Esophagus muscularis mucosa (tissue), 4 donors: ENCODE measurements at places on chromosomes 7 and 10. TPM values are rescaled to one million over a fixed set of nuclear protein-coding genes. Genes with fewer than 3 reads are reported as not detected.

CALHM3 gene
- not detected for total RNA-seq

UBE3C gene
- total RNA-seq: 85.6 TPM

- H3K4me1 ChIP-seq: no peaks in the 10 kb centered on the region
- H3K27ac ChIP-seq: no peak overlapping the region
- no peaks in the 10 kb centered on the region for H3K27me3 ChIP-seq
- no peak overlapping the region for H3K4me3 ChIP-seq
Observed at GRCh38 chr10:52212062-52212461, 102.0 kb upstream of the DKK1 start.

GRCh38 chr10:114874827-114875411 lies 53.3 kb downstream of the FHIP2A start:
- no peaks in the 10 kb centered on the region for H3K27me3 ChIP-seq
- no peak for DNase-seq
- peaks cover 16% of the 10 kb centered on the region for H3K4me1 ChIP-seq
- no peaks in the 10 kb centered on the region for H3K36me3 ChIP-seq
- H3K4me3 ChIP-seq: no peak overlapping the region
- H3K27ac ChIP-seq: no peak overlapping the region

DNA sequence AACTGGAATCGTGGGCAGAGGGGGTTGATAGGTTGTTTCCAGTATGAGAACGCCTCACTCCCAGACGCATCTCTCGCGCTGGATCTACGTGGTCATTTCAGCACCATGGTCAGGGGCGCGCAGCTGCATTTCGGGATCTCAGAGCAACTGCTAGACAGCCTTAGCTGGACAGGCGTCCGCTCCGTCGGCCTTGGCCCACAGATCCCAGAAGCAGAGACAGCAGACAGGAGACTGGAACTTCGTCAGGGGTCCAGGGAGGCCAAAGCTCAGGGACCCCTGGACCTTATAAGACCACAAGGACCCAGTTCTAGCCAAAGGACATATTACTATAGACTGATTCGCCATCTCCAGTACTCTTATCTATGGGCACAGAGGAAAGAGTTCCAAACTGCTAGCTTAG lies 5.3 kb downstream of the NEUROG3 start:
- no peaks in the 10 kb centered on the region for H3K36me3 ChIP-seq
- no peak for DNase-seq
- peaks cover 38% of the 10 kb centered on the region for H3K27me3 ChIP-seq
- H3K4me3 ChIP-seq: no peak overlapping the region
- no peak overlapping the region for H3K27ac ChIP-seq

ARF5 gene
- total RNA-seq: 117 TPM

DNA sequence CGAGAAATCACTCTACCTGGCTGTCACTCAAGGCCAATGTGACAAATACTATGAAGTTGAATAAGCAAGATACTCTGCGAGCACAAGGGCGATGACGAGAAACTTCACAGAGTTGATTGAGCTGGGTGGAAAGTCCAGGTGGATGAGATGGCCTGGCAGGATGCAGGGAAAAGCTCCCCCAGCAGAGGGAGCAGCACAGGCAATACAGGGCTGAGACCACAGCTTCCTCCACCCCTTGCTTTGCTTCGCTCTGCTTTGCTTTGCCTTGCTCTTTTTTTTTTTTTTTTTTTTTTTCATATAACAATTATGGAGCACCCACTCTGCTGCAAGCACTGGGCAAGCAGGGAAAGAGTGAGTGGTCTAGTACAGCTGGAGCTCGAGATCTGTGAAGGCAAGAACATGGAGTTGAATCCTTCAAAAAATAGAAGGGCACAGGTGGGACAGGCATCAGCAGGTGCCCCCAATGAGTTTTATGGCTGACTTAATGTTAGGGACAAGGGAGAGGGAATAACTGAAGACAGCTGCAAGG lies 88.3 kb downstream of the CABCOCO1 start:
- peaks cover 47% of the 10 kb centered on the region for H3K4me1 ChIP-seq
- no peaks in the 10 kb centered on the region for H3K36me3 ChIP-seq
- H3K27me3 ChIP-seq: no peaks in the 10 kb centered on the region
- no peak overlapping the region for H3K4me3 ChIP-seq
- no peak overlapping the region for H3K27ac ChIP-seq

HKDC1 gene
- total RNA-seq: 0.06 TPM

- peaks cover 4% of the 10 kb centered on the region for H3K27me3 ChIP-seq
- H3K27ac ChIP-seq: no peak overlapping the region
- DNase-seq: no peak
- no peaks in the 10 kb centered on the region for H3K36me3 ChIP-seq
Observed at GRCh38 chr7:50303335-50304128, 984 bp upstream of the IKZF1 start.

DNA sequence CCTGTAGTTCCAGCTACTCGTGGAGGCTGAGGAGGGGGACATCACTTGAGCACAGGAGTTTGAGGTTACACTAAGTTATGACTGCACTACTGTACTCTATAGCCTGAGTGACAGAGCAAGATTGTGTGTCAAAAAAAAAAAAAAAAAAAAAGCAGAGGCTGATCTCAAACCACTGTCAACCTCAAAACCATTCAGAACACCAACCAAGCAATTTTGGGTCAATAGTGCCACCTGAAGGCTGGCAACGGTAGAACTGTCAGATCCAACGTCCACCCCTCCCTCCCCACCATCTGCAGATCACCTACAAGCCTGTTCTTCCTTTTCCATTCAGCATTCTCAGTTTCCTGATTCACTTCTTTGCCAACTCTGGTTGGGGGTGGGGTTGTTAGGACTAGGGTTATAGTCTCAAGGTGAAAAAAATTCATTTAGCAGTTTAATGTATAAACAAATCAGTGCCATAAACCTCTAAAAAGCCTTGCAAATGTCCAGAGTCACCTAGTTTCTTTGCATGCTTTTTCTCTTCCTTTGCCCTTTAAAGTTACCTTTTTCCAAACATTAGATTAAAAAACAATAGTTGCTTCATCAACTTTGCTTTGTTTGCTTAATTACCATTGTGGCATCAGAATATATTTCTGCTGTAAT lies 2.6 kb downstream of the MRPS33 start:
- no peak overlapping the region for H3K4me3 ChIP-seq
- DNase-seq: no peak
- H3K27me3 ChIP-seq: no peaks in the 10 kb centered on the region
- peaks cover 24% of the 10 kb centered on the region for H3K4me1 ChIP-seq
- peaks cover 30% of the 10 kb centered on the region for H3K36me3 ChIP-seq

TFR2 gene
- total RNA-seq: not detected

- peaks cover 55% of the 10 kb centered on the region for H3K4me1 ChIP-seq
- peak overlapping the region; percentile 70 for H3K27ac ChIP-seq
- H3K36me3 ChIP-seq: no peaks in the 10 kb centered on the region
- DNase-seq: no peak
Observed at GRCh38 chr7:25663877-25664276, 435.6 kb upstream of the NPVF start.

GRCh38 chr10:69911613-69912528 lies 110.2 kb downstream of the COL13A1 start:
- H3K27ac ChIP-seq: peak overlapping the region; percentile 70
- no peaks in the 10 kb centered on the region for H3K36me3 ChIP-seq
- DNase-seq: no peak
- no peaks in the 10 kb centered on the region for H3K27me3 ChIP-seq
- no peak overlapping the region for H3K4me3 ChIP-seq

GRCh38 chr7:2820508-2820934 lies 23.6 kb downstream of the GNA12 start:
- H3K36me3 ChIP-seq: no peaks in the 10 kb centered on the region
- DNase-seq: no peak
- H3K4me1 ChIP-seq: peaks cover 82% of the 10 kb centered on the region
- H3K27ac ChIP-seq: peak overlapping the region; percentile 62
- H3K27me3 ChIP-seq: no peaks in the 10 kb centered on the region

SEM1 gene
- total RNA-seq: 25.7 TPM

- no peak overlapping the region for H3K4me3 ChIP-seq
- no peak overlapping the region for H3K27ac ChIP-seq
- H3K36me3 ChIP-seq: no peaks in the 10 kb centered on the region
- H3K4me1 ChIP-seq: peaks cover 4% of the 10 kb centered on the region
Observed at GRCh38 chr10:43891241-43891640, 242.6 kb upstream of the ZNF32 start.

DNA sequence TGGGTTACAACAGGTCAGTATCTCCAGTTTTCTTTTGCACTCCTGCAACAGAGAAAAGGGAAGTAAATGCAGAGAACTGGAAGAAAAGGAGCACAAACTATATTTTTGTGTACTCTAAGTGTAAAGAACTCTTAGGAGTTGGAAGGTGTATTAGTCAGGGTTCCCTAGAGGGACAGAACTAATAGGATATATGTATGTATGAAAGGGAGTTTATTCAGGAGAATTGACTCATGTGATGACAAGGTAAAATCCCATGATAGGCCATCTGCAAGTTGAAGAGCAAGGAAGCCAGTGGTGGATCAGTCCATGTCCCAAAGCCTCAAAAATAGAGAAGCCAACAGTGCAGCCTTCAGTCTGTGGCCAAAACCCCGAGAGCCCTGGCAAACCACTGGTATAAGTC lies 22.6 kb upstream of the RAB18 start:
- no peaks in the 10 kb centered on the region for H3K27me3 ChIP-seq
- no peak for DNase-seq
- no peaks in the 10 kb centered on the region for H3K36me3 ChIP-seq
- H3K27ac ChIP-seq: no peak overlapping the region
- no peak overlapping the region for H3K4me3 ChIP-seq
- H3K4me1 ChIP-seq: peaks cover 7% of the 10 kb centered on the region

GRCh38 chr7:47535035-47535703 lies 46.7 kb downstream of the TNS3 start:
- no peaks in the 10 kb centered on the region for H3K27me3 ChIP-seq
- DNase-seq: no peak
- no peaks in the 10 kb centered on the region for H3K36me3 ChIP-seq

DNA sequence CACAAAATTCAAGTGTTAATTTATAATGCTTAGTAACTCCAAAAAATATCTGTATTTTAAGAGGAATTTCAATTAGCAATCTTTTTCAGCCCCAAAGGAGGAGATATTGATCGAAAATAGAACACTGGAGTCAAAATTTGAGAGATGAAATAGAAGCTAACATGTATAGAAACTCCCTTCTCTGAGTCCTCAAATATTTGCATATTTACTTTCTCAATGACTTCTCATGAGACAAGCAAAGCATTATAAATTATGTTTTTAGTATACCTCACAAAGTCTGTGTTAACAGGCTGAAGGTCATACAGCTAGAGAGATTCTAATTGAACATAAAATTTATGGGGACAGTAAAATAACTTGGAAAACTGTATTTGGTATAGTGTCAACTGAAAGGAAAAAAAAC lies 260.5 kb downstream of the GPAM start:
- DNase-seq: no peak
- no peak overlapping the region for H3K27ac ChIP-seq
- no peaks in the 10 kb centered on the region for H3K36me3 ChIP-seq
- H3K4me1 ChIP-seq: no peaks in the 10 kb centered on the region
- H3K4me3 ChIP-seq: no peak overlapping the region

OR2A42 gene
- total RNA-seq: 0.19 TPM

NANOS1 gene
- 15.0 TPM for total RNA-seq

DNA sequence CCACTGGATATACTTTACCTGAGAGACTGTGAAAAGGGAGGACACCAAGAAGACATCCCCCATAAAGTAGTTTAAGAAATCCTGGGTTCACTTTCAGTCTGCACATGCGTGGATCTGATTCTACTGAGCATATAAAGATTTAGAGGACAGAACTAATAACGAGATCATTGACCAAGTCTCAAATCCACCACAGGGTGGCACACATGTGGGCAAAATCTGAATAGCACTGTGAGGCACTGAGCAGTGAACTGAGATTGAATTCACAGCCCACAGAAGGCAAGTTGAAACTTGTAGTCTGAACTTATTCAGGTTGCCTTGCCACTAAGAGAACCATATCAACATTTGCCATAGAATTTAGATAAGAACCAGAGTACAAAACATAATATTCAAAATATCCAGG lies 818.6 kb downstream of the GRID1 start:
- H3K4me3 ChIP-seq: no peak overlapping the region
- H3K4me1 ChIP-seq: no peaks in the 10 kb centered on the region
- H3K27me3 ChIP-seq: no peaks in the 10 kb centered on the region
- no peak for DNase-seq
- H3K36me3 ChIP-seq: no peaks in the 10 kb centered on the region

DNA sequence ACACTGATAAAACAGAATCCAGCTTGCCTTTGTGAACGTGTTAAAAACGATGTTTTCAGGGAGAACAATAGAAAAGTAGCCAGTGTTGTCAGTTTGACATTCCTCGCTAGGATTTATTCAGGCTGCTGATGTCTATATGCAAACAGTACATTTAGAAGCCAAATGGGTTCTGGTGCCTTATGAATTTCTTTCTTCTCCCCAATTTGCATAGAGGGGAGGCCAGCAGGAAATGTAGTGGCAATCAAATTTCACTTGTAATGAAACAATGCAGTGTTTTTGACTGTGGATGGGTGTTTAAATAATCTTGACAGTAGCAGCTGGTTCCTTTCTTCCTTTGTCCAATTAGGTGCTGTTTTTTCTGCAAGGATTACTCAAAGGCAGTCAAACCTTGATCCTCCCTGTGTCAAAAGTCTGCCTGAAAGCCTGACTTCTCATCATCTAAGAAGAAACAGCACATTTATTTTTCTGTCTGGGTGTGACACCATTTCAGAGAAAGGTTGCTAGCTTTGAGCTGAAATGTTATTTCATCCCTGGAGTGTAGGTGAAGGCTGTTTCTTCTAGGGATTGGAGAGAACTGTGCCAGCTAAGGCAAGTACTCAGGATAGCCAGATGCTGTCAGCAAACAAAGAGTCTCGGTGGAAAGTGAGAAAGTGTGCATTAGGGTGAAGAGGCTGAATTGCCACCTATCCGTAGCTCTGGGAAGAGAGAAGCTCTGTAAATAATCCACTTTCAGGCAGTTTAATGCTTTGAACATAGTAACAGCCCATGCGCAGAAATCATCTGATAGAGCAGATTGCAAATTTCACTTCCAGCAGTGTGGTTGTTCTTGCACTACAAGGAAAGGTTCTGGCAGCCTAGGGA lies 36.6 kb upstream of the ZNRF2 start:
- H3K27ac ChIP-seq: no peak overlapping the region
- no peaks in the 10 kb centered on the region for H3K27me3 ChIP-seq
- H3K36me3 ChIP-seq: no peaks in the 10 kb centered on the region
- H3K4me3 ChIP-seq: no peak overlapping the region
- DNase-seq: no peak
- H3K4me1 ChIP-seq: peaks cover under 1% of the 10 kb centered on the region

DNA sequence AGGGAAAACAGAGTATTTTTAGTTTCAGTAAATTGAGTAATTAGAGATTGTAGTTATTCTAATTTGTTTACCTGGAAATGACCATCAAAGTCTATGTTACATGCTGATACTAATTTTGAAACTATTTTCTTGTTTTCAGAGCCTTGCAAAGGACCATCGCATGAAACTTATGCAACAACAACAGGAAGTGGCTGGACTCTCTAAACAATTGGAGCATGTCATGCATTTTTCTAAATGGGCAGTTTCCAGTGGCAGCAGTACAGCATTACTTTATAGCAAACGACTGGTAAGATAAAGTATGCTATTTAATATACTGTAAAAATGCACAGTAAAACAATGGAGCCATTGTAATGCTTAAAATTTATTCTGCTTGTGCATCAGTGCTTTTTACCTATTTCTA lies 78.5 kb downstream of the TRIM24 start:
- no peak for DNase-seq
- H3K4me1 ChIP-seq: no peaks in the 10 kb centered on the region
- no peaks in the 10 kb centered on the region for H3K27me3 ChIP-seq
- H3K4me3 ChIP-seq: no peak overlapping the region

- H3K36me3 ChIP-seq: no peaks in the 10 kb centered on the region
- H3K27ac ChIP-seq: no peak overlapping the region
- H3K4me1 ChIP-seq: no peaks in the 10 kb centered on the region
- H3K27me3 ChIP-seq: no peaks in the 10 kb centered on the region
- DNase-seq: no peak
Observed at GRCh38 chr7:155980841-155981240, 168.6 kb upstream of the SHH start.
